DMS153 (cell line): ENCODE measurements at places on chromosomes 13 and 19.

DNA sequence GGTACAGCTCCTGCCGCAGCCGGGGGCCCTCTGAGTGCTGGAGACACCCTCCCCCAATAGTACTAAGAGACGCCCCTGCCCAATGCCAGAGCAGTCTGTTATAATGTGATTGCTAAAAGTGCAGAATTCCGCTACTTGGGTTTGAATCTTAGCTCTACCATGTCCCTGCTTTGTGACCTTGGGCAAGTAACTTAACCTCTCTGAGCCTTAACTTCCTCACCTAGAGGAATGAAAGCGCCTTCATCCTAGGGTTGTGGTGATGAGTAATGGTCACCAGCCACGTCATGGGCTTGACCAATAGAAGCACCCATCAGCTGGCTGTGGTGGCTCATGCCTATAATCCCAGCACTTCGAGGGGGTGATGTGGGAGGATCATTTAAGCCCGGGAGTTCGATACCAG, 6.5 kb downstream of the PLEKHG2 start:
- no peak for DNase-seq

- DNase-seq, result no peak
Measured at GRCh38 chr13:110345701-110346100, 38.6 kb downstream of the COL4A2 start.

- no peak for DNase-seq
Measured at GRCh38 chr13:24008679-24009078, 111.4 kb upstream of the C1QTNF9B start.

DNA sequence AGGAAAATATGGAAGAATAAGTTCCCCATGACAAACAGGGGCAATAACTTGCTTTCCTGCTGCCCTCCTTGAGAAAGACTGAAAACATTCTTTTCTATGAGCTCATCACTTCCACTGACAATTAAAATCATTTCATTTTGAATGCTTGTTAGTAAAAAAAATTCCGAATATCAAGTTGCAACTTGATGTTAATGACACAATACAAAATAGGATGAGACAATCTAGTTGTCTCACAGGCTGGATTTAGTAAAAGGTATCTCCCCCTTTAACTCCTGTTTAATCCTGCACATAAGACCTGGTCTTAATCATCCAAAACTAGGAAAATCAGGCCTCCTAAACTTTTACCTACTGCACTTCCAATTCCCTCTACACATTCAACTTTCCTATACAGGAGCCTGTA, 24.7 kb downstream of the IRS2 start:
- DNase-seq, result no peak

DNA sequence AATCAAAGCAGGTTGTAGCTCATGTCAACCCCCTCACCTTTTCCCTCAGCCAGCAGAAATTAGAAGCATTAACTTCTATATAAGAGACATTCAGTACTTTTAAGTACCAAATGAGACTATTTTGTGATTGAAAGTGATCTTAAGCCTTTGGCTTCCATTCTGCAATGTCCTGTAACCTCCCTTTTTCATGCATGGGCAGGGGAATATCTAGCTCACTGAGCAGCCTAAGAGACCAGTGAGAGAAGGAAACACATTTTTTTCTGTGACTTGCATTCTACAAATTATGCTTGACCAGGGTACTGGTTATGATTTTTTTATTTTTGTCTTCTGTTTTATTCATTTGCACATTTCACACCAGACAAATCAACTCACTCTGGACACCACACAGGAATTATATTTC, 369.6 kb downstream of the KCTD12 start:
- no peak for DNase-seq

- no peak for DNase-seq
Measured at GRCh38 chr19:19956434-19957075, 55.8 kb downstream of the ZNF93 start.

DNA sequence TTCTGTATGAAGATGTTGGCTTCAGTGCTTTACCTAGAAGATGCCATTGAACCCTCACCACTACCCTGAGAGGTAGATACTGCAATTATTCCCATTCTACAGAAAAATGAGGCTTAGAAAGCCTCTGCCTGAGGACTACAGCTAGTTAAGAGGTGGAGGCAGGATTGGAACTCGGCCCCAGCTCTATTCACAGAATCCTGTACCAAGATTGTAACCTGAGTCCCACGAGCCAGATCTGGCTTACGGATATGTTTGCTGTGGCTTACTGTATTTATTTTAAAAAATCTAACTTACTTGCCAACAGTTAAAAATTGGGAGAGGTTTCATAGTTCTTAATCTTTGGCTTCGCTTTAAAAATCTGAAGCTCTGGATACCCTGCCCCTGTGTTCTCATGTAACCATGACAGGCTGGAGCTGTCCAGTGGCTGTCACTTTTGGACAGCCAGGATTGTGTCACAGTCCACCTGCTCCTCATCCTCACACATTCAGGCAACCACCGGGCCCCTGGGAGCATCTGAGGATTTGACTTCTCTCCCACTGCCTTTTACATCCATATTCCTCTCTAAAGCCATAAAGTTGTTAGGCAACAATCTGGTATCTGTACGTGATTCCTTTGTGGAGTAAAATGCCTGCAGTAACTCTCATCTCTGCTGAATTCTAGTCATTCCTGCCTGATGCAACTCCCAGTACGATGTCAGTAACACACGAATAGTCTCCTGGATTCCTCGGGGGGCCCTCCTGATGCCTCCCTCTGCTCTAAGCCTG, 160.8 kb upstream of the SERP2 start:
- no peak for DNase-seq

GRCh38 chr13:26977541-26977940, 194.1 kb downstream of the USP12 start:
- DNase-seq, result no peak

DNA sequence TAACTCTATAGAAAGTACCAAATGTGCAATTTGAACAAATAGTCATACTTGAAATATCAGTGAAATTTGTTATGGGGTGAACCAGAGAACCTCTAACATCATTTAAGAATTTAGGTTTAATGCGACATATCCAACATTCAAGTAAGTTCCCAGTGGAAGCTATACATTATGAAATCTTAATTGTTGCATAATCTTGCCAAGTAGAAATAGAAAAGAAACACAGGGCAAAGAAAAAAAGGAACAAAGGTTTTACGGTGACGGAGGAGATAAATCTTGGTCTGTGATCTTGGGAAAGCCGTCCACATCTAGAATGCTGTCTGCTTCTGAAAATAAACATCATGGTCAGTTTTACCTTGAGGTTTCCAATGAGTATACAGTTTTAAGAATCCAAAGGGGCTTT, 445.7 kb downstream of the RFC3 start:
- no peak for DNase-seq

- no peak for DNase-seq
Measured at GRCh38 chr13:113560645-113561416, 23.7 kb upstream of the TFDP1 start.

DNA sequence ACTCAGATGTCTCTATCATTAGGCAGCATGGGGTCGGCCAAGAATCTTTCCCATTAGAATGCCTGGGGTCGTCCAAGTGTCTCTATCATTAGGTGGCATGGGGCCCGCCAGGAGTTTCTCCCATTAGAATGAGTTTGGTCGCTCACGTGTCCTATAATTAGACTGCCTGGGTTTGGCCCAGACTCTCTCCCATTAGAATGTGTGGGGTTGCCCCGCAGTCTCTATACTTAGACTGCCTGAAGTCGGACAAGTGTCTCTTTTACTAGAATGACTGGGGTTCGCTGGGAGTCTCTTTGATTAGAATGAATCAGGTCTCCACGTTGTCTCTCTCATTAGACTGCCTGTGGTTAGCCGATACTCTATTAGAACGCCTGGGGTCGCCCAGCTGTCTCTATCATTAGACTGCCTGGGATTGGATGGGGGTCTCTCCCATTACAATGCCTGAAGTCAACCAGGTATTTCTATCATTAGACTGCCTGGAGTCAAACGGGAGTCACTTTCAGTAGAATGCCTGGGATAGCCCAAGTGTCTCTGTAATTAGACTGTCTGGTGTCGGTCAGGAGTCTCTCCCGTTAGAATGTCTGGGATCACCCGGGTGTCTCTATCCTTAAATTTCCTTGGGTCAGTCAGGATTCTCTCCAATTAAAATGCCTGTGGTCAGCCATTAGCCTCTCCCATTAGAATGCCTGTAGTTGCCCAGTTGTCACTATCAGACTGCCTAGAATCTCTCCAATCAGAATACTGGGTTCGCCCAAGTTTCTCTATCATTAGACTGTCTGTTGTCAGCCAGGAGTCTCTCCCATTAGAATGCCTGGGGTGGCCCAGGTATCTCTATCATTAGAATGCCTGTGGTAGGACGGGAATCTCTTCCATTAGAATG, 1454.1 kb downstream of the UQCRFS1 start:
- no peak for DNase-seq

GRCh38 chr19:46303691-46304397, 7.0 kb downstream of the HIF3A start:
- DNase-seq, result no peak

GRCh38 chr13:90680826-90681225, 666.7 kb upstream of the MIR17HG start:
- DNase-seq, result no peak

DNA sequence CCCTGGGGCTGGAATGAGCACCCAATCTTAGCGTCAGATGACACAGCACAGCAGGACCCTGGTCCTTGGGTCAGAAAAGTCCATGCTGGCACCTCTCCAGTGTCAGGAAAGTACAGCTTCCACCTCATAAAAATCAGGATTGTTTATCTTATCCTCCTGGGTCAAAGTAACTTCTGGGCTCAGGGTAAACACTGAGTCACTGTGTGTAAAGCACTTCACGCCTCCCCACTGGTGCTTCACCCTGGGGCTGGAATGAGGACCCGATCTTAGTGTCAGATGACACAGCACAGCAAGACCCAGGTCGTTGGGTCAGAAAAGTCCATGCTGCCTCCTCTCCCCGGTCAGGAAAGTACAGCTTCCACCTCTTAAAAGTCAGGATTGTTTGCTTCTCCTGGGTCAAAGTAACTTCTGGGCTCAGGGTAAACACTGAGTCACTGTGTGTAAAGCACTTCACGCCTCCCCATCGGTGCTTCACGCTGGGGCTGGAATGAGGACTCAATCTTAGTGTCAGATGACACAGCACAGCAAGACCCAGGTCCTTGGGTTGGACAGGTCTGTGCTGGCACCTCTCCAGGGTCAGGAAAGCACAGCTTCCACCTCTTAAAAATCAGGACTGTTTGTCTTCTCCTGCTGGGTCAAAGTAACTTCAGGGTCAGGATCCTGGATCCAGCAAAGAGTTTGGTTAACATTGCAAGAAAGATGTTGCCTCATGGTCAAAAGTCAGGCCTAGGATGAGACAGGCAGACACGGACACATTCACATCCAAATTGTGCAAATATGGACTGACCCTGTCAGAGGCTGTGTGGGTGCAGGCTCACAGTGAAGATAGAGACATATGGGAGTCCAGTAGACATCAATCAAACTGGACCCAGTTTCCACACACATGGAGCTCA, 39.2 kb upstream of the CYP2A7 start:
- DNase-seq, result peak; percentile 47

DNA sequence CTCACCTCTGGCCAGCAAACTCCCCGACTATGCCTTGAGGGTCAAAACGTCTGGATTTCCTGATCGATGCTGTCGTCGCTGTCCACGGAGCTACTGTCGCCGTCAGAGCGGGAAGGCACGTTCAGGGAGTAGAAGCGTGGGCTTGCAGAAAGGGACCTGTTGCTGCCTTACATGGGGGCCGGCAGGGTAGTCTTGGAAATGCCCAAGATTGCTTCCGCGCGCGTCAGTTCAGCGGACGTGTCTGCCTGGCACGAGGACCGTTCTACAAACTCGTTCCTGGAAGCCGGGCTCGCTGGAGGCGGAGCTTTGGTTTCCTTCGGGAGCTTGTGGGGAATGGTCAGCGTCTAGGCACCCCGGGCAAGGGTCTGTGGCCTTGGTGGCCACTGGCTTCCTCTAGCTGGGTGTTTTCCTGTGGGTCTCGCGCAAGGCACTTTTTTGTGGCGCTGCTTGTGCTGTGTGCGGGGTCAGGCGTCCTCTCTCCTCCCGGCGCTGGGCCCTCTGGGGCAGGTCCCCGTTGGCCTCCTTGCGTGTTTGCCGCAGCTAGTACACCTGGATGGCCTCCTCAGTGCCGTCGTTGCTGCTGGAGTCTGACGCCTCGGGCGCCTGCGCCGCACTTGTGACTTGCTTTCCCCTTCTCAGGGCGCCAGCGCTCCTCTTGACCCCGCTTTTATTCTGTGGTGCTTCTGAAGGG, 15.4 kb downstream of the RB1 start:
- no peak for DNase-seq

DNA sequence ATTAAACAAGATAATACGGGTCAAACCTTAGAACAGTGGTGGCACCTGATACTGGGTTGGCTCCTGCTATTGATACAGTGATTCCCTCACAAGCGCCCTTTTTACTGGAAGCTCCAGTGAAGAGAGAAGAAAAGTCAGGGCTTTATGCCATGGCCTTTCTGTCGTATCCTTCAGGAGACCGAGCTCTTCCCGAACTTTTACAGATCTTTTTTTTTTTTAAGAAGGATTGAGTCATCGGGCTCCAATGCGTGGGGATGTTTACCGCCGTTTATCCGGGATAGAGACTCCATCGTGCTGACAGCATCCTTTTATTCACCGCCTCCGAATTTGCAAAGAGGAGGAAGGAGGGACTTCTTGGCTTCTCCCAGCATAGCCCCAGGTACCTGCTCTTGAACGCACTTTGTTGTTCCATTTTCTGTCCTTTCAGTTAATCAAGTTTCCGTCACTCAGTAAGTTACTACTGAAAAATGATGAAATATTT, 574 bp downstream of the ZNF227 start:
- DNase-seq, result no peak

GRCh38 chr19:9342610-9343304, 18.8 kb downstream of the ZNF559 start:
- no peak for DNase-seq

- DNase-seq, result no peak
Measured at GRCh38 chr19:44737238-44738071, 11.1 kb upstream of the BCL3 start.

- DNase-seq, result no peak
Measured at GRCh38 chr19:51367255-51367564, 1.0 kb upstream of the ETFB start.

- DNase-seq, result no peak
Measured at GRCh38 chr13:24618011-24618955, 61.9 kb upstream of the ATP12A start.

GRCh38 chr13:113078902-113079780, 26.4 kb upstream of the F7 start:
- no peak for DNase-seq

DNA sequence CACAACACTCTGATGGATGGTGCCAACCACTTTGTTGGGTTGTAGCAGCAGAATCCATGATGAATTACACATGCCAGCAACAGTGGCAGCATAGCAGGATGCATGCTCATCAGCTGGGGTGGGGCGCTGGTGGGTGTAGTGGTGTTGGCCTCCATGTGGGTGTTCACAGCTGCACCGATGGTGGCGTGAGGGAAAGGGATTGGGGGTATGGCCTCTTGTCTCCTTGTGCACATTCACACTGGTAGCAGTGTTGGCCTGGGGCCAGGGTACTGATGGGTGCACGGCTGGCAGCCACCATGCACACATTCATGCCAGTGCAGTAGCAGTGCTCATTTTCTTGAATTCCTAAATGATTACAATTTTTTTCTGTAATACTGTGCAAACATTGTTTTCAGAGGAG, 2748.8 kb upstream of the PCDH20 start:
- DNase-seq, result no peak

- DNase-seq, result no peak
Measured at GRCh38 chr13:41568143-41568971, 111.0 kb downstream of the RGCC start.
